ENCODE measurements at places on chromosomes 3 and 15.

- DNase-seq, result no peak
Measured at GRCh38 chr3:181683563-181683962, 28.2 kb upstream of the SOX2 start.

DNA sequence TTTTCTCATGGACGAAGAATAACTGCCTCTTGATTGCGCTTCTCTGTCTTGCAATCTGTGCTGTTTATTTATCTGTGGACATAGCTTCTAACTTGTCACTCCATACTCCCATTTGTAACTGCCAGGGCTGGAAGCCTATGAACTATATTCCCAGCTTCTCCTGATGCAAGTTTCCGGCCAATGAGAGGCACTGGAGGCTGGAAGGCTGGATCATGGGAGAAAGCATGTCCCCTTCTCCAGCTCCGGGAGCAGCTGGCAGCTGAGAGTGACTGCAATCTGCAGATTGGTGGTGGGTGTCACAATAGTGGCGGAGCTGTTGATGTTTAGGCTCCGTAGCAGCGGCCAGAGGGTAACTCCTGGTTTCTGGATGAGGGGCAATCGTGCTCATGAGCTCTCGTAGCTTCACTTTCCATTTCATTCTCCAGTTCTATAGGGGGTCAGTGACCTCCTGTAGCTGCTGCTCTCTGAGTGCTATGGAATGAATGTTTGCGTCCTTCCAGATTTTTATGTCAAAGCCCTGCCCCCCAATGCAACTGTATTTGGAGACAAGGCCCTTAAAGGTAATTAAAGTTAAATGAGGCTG lies 35.7 kb upstream of the PCSK6 start:
- no peak for DNase-seq

GRCh38 chr3:72274493-72275330 lies 489.8 kb upstream of the PROK2 start:
- no peak for DNase-seq

DNA sequence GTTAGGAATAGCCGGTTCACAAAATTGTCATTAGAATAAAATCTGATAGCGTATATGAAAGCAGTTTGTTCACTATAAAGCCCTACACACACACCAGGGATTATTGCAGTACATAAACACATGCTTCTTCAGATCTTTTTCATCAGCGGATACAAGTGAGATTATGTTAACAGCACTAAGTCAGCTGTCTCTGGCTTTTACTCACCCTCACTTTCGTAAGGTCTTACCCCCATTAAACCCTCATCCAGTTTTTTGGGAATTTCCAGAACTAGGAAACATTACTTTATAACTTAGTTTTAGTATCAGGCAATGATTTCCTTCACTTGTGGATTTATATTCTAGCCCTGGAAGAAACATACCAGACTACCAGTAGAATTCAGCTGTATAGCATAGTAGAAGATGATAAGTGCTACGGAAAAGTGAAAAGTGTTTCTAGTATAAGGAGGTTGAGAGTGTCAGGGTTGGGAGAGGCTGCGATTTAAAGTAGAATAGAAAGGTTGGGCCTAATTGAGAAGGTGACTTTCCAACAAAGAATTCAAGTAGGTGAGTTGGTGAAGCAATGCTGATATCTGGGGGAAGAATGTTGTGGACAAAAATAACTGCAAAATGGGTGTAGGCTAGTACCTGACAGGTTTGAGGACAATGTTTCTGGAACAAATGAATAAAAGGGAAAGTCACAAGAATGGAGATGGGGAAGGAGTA lies 22.7 kb downstream of the TMEM207 start:
- DNase-seq, result no peak

GRCh38 chr3:186509423-186509822 lies 34.8 kb downstream of the CRYGS start:
- no peak for DNase-seq

GRCh38 chr3:94019659-94020058 lies 8.7 kb downstream of the STX19 start:
- DNase-seq, result no peak

DNA sequence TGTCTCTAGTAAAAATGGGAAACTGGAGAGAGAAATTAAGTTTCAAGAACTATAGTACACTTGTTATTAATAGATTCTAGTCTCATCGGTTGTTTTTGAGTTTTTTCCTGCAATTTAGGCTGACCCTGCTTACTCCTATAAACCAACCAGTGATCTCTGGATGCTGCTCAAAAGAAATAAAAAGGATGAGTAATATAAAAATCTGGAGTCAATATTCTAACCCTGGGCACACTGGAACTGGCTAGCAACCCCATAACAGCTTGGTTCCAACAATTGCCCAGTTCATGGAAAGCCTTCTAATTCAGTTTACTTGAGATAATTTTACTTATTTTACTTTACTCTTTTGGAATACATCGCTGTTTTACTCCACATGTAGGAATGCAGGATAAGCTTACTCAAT lies 211.6 kb downstream of the GBE1 start:
- DNase-seq, result no peak

GRCh38 chr3:108295421-108296175 lies 750 bp upstream of the HHLA2 start:
- no peak for DNase-seq

DNA sequence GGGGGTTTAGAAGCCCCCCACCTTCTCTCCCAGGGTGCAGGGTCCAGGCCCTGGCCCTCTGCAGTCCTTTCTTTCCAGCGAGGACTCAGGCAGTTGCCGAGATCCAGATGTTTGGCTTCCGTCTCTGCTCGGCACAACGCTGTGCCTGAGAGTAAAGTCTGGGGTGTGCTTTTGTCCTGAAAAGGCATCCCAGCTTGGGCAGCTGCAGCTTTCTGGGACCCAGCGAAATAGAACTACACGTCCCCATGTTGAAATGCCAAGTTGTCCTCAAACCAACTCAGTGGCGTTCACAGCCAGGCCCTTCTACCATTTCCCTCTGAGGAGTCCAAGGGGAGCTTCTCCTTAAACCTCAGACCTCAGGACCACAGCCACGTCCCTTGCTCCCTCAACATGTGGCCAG lies 23.1 kb downstream of the FGD5 start:
- no peak for DNase-seq

GRCh38 chr3:59608356-59608755 lies 558.5 kb upstream of the CFAP20DC start:
- no peak for DNase-seq

DNA sequence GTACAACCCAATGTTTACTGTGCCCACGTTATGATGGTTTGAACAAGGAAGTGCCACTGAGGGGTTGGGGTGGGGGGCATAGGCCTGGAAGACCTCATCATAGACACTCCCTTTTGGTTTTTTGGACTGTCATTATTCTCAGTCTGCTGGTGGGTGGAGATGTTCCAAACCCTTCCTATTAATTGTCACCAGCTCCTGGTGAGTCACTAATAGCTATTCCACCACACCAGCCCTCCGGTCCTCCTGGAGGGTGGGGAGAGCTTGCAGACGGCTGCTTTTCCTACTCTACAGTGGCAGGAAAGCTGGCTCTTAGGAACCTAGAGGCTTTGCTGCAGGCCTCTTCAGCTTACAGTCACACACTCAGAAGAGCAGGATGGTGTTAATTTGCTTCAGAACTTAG lies 9.0 kb upstream of the COPG1 start:
- DNase-seq, result no peak

DNA sequence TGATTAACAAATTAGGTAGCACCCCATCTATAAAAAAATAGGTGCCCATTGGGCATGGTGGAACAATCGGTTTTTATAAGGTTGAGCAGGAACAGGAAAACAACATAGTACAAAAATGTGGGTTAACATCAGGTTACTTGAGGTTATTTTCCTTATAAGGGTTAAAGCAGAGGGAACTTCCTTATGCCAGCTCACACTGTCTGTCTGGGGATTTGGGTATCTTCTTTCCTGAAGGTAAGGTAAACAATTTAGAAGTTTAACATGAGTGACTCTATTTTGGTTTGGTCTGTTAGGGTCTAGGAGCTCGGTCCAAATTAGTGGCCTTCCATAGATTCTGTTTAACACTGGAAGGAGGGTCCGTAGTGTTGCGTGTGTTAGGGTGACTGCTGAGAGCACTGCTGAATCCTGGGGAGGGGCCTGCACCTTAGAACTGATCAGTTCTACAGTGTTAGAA lies 14.7 kb downstream of the CHD2 start:
- DNase-seq, result no peak

All from amniotic stem cell (primary cell).